ENCODE measurements at places on chromosomes 13 and 19.

- DNase-seq, result no peak
These were observed 429.0 kb upstream of the MIR17HG start for GRCh38 chr13:90918536-90918935.

GRCh38 chr19:46269101-46269500, 27.7 kb upstream of the HIF3A start:
- DNase-seq, result no peak

DNA sequence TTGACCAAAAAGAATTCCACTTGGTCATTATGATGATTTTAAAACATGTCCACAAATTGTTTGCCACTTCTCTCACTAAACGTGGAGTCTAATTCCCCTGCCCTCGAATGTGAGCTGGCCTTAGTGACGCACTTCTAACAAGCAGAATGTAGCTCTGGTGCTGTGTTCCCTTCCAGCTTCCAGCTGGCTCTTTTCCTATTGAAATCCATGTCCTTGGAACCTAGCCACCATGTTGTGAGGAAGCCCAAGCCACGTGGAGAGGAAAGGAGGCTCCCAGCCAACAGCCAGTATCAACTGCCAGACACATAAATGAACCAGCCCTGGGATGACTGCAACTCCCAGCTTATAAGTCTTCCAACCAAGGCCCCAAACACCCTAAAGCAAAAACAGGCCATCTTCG, 23.6 kb upstream of the CEBPA start:
- no peak for DNase-seq

GRCh38 chr13:114024603-114025404, 50.9 kb upstream of the C13orf46 start:
- no peak for DNase-seq

- no peak for DNase-seq
These were observed 2.8 kb downstream of the DNAJC3 start for GRCh38 chr13:95679722-95680121.
